Left lobe of liver (tissue), 2 donors: ENCODE measurements at places on chromosomes 2 and 18.

GRCh38 chr2:155095613-155096012, 397.1 kb downstream of the KCNJ3 start:
- DNase-seq, result no peak

GRCh38 chr2:241818943-241819270, 9.9 kb downstream of the NEU4 start:
- DNase-seq, result peak; percentile 89

DNA sequence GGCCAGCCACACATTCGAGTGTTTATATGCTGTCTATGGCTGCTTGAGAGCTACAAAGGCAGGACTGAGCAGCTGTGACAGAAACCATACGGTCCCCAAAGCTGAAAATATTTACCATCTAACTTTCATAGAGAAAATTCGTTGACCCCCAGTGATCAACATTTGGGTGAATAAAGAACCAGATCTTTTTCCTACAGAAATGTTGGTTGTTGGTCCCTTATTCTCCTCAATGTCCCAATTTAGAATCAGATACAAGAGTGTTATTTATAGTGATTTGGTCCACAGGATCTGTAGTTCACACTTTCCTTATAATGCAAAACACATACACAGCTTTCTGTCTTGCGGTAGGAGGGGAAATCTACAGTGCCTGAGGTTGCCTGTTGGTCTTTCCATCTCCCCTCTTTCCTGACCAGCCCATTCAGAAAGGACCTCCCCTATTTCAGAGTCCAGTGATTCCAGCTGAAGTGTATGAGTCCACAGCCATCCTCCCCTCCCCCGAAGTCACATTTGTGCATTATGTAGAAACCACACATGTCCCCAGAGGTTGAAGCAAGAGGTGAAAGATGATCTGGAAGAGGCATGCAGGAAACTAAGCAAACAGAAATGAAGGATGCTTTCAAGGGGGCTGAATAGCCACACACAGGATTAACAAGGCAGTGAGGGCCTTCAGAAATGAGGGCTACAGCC, 61.9 kb downstream of the SPRED2 start:
- DNase-seq, result no peak

DNA sequence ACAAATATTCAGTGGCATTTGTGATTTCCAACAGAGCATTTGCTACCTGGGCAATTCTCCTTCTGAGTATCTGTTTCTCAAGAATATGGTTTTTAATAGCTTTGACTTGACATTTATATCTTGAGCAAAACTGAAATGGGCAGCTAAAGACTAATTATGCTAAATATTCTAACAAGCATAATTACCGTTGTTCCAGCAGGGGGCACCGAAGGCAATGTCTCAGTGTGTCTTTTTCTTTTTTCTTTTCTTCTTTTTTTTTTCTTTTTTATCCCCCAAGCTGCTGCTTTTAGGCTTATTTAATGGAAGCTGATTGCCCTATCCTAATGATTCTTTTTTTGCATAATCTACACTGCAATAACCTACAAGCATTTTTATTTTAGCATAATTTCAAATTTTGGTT, 138.9 kb upstream of the NABP1 start:
- DNase-seq, result no peak

GRCh38 chr2:221473451-221473850, 98.7 kb downstream of the EPHA4 start:
- DNase-seq, result no peak

DNA sequence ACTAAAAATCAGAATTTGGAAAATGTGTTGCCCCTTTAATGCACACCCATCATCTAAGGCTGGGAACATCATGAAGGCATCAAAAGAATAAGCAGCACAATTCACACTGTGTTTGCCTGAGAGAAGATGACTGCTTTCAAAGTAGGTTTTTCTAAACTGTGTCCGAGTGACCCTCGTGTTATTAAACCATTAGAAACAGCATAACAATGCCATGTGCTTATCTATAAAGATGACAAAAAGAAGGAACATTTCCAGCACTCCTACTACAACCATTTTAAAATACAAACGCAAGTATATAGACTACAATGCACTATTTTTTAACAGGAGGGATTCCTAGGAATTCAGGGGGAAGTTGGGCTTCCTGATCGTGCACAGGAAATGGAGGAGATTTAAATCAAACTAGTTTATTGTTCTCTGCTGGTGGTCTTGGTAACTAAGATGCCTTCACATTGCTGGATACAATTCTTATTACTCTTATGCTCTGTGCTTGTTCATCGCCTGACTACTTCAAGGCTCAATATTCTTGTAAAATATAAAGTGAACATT, 305.9 kb upstream of the CCDC68 start:
- DNase-seq, result no peak

- no peak for DNase-seq
These were observed 14.9 kb downstream of the ESPNL start for GRCh38 chr2:238114851-238115660.
